ENCODE measurements at places on chromosomes 2 and 18. TPM values are rescaled to one million over a fixed set of nuclear protein-coding genes. Genes with fewer than 3 reads are reported as not detected.

Gene PLCL1
- total RNA-seq = 12.4 TPM

Gene SLC38A11
- not detected for total RNA-seq

DNA sequence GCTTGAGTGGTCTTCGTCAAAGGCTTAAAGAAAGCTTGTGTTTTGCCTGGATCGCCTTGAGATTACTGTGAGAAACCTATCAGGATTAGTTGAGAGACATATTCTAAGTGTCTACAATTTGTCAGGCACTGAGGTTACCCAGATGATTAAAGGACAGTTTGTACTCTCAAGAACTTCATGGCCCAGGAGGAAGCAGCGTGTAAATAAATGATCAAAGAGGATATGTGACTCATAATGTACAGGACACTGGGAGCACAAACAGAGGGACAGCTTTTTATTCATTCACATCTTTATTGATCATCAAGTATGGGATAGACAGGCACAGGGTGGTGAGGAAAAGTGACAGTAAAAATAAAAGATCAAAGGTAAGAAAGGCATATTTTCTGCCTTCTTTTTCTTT, 152.6 kb upstream of the FSHR start:
- no peak for DNase-seq

GRCh38 chr2:239318790-239319661, 81.8 kb downstream of the HDAC4 start:
- peak; percentile 44 for DNase-seq

- DNase-seq = peak; percentile 10
Observed at GRCh38 chr2:138712212-138712979, 67.8 kb downstream of the NXPH2 start.

GRCh38 chr2:181461056-181461997, 4.1 kb downstream of the ITGA4 start:
- no peak for DNase-seq
